ENCODE measurements at places on chromosomes 4 and X.

GRCh38 chr4:1642196-1642951 lies 41.7 kb downstream of the FAM53A start:
- no peak for DNase-seq

GRCh38 chr4:1746919-1747602 lies 25.7 kb downstream of the TACC3 start:
- DNase-seq, result no peak

- DNase-seq, result no peak
Observed at GRCh38 chrX:136754651-136755050, 26.1 kb downstream of the ARHGEF6 start.

GRCh38 chr4:8735236-8736089 lies 136.2 kb downstream of the HMX1 start:
- DNase-seq, result no peak

GRCh38 chrX:72685810-72686456 lies 28.2 kb downstream of the PHKA1 start:
- DNase-seq, result no peak

DNA sequence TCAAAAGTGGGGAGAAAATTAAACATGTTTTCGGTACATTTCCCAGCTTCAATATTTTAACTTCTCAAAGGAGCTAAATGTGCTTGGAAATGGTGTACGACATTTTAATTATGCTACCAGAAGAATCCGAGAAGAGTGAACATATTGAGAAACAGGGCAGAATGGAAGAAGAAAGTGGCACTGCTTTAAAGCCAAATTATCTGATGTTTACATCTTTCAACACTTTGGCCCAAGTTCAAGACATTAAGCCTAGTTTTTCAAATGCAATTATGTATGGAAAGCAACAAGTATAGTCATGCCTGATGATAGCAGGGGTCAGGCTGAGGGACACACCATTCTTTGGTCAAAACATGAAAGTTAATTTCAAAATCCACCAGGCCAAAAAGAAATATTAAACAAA lies 577.9 kb upstream of the ZFP42 start:
- DNase-seq, result no peak

- DNase-seq, result no peak
Observed at GRCh38 chr4:22848332-22848731, 155.6 kb downstream of the GBA3 start.

DNA sequence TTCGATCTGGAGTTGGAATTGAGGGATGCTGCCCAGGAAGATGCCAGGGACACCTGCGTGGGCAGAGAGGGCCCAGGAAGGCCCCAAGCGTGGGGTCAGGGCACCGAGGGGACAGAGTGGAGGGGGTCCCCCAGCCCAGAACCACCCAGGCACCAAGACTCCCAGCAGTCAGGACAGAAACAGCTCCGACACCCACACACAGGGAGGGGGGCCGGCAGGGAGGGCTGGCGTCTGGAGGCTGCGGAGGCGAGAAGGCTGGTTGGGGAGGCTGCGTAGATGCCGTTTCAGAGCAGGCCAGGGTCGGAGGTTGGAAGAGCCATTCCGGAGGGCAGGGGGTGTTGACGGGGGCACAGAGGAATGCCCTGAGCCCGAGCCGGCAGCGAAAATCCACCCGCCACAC lies 23.6 kb downstream of the ATP5ME start:
- DNase-seq, result no peak

DNA sequence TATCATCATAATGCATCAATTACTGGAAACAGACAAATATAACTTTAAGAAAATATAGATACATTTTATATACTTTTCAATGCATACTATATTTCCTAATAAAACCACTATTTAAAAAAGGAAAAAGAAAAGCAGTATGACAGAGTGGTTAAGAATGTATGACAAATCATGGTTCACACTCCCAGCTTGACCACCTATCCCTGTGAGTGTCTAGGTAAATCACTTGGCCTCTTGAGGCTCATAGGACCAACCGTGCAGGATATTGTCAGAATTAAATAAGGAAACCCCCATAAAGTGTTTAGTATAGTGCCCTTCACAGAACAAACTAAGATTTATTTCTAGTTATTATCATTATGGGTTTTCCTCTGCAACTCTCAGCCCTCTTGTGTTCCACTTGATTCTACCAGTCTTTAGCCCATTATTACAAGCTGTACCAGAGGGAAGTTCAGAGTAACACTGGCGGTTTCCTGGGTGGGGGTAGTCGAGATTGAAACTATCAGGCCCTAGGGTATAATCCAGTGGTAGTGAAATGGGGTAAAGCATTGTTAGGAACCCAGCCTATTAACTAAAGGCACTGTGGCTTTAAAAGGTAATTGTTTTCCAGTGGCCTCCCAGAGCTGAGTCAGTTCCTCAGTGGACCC lies 55.5 kb upstream of the PAK3 start:
- DNase-seq, result no peak

GRCh38 chr4:62914758-62915157 lies 1494.5 kb downstream of the TECRL start:
- DNase-seq, result no peak

- no peak for DNase-seq
Observed at GRCh38 chrX:1059576-1060561, 152.6 kb downstream of the CRLF2 start.

GRCh38 chr4:146379744-146380143 lies 142.0 kb downstream of the SLC10A7 start:
- no peak for DNase-seq

DNA sequence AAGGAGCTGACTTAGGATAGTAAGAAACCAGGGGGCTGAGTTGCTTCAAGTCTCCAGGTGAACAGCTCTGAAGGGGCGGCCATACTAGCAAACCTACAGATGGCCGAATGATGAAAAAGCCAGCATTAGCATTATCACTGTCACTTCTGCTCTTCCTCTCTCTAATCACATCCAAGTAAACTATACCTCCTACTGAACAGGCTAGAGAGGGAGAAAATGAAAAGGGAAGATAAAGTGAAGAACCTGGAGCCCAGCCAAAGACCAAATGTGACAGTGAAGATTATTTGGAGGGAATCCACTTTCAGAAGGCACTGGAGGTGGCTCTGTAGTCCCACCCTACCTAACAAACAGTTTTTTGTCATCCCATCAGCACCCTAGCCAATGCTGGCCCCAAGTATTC lies 50.4 kb upstream of the PRPS1 start:
- no peak for DNase-seq

DNA sequence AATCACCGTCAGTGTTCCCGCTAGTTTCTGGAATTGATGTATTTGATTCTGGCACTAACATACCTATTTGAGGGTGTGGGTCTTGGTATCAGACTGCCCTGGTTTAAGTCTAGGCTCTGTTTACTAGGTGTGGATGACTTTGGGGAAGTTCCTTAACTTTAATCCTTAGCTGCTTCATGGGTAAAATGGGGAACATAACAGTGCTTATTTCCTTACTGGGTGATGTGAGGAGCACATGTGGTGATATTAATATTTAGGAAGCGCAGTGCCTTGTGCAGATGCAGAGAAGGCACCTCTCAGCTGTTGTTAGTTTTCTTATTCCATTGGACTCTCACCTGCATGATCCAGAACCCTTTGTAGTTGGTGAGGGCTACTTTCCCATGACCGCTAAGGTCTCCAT lies 17.1 kb downstream of the RNF4 start:
- DNase-seq, result no peak

DNA sequence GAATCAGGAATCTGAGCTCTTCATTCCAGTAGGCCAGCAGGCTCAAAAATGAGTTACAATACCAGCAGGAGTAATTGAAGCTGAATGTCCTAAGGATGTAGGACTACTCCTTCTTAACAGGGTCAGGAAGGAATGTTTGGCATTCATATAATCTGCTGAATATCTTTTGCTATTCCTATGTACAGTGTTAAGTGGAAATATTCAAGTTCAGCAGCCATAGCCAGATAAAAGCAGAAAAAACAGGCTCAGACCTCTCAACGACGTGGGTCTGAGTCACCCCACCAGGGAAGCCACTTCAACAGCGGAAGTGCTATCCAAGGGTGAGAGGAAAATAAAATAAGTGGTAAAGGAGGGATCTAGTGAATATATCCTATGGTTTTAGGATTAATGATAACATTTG lies 577.0 kb downstream of the SPOCK3 start:
- no peak for DNase-seq

DNA sequence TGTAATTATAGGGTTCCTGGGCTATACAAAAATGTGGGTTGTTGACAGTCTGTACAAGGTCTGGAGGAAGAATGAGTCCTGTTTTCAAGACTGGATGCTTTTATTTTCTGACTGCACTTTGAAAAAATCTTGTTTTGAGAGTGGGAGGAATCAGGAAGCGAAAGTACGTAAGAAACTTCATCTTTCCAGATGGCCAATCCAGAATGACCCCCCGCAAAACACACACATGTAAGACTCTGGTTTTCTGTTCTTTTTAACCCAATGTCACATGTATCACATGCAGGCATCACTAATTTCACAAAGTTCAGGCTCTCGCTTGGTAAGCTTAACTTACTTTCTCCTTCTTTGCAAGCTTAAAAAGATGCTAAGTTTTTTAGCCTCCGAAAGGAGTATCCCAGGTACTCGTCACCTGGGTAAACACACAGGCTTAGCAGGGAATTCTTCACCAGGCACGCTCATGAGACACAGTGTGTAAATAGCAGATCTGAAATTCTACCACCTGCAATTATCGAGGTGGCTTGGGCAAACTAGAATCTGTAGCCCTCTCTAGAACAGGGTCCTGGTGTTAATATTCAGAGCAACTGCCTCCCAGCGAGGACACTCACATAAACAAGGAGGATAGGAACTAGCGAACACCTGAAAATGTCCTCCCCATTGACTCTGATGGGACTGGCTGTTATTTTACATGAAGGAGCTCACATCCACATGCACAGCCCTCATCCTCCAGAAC lies 90.7 kb downstream of the NSUN7 start:
- DNase-seq, result no peak

DNA sequence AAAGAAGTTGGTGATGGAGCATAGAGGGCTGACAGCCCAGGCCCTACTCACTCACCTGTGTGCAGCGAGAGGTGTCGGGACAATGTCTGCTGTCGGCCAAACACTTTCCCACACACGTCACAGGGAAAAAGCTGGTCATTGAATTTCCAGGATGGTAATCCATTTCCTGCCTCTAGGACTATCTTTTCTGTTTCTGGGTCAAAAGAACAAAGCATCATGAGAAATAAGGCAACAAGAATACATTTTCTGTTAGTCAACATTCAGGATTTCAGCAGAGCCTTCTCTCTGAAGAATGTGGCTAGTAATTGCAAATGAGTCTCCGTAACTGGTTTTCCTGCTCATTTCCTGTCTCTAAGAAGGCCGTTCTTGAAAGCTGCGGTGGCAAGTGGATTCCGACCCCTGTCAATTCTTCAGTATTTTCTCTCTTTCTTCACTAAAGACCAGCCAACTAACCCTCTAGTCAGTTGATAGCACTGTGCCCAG lies 99.4 kb downstream of the C4orf51 start:
- DNase-seq, result no peak

GRCh38 chr4:10123227-10124101 lies 6.9 kb upstream of the WDR1 start:
- DNase-seq, result no peak

DNA sequence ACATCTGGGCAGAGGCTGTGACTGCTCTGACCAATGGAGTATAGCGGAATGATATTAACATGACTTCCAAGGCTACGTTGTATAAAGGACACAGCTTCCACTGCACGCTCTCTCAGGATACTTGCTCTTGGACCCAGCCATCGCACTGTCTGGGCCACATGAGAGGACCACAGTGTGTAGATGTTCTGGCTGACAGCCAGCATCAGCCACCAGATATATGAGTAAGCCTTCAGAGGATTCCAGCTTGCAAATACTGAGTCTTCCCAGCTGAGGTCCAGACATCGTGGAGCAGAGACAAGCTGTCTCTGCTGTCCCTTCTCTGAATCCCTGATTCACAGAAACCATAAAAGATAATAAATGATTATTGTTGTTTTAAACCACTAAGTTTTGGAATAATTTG lies 146.8 kb upstream of the USP9X start:
- no peak for DNase-seq

GRCh38 chr4:113109106-113109718 lies 59.8 kb downstream of the ANK2 start:
- no peak for DNase-seq

DNA sequence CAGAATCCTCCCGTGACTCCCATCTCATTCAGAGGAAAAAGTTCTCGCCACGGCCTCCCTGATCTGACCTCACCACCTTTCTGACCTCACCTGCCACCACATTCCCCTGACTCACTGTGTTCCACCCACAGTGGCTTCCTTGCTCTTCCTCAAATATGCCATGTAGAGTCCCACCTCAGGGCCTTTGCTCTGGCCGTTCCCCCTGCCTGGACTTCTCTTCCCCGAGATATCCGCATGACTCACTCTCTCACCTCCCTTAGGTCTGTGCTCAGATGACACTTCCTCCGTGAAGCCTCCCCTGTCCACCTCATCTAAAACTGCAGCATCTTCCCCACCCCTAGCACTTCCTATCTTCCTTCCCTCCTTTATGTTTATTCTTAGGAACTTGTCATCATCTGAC lies 7.2 kb upstream of the TSPYL2 start:
- no peak for DNase-seq

DNA sequence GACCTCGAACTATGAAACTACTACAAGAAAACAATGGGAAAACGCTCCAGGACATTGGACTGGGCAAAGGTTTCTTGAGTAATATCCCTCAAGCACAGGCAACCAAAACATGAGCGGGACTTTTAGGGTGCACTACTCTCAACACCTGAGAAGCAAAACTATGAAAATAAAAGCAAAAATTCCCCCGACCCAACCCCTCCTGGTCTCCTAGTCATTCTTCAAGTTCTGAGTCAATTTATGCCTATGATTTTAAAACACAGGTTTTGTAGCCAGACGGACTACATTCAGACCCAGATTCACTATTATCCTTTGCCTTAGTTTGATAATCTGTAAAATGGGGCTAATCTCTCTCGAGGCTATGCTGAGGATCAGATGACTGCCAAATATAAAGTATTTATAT lies 97.0 kb downstream of the SOWAHB start:
- peak; percentile 24 for DNase-seq

All from GM12864 (cell line).